Activated T-helper 2 cell treated with anti-CD3 and anti-CD28 coated beads, Interferon-gamma antibody, Interleukin-2, Interleukin-4, amounts not matched to agents 10 μg/mL and 5 μg/mL and 100 μg/mL, durations not matched to agents 14 hours and 24 hours and 36 hours (primary cell): ENCODE measurements at places on chromosomes 1 and 21. TPM values are rescaled to one million over a fixed set of nuclear protein-coding genes. Genes with fewer than 3 reads are reported as not detected.

GRCh38 chr1:186187601-186188000 is 187.5 kb downstream of the TPR start:
- no peaks in the 10 kb centered on the region for H3K36me3 ChIP-seq
- H3K27ac ChIP-seq: peak overlapping the region; percentile 2
- no peak for DNase-seq
- H3K27me3 ChIP-seq: no peaks in the 10 kb centered on the region

GRCh38 chr21:46254208-46254975 is 25.8 kb upstream of the LSS start:
- H3K4me3 ChIP-seq: peak overlapping the region; percentile 18
- DNase-seq: no peak
- H3K27me3 ChIP-seq: no peaks in the 10 kb centered on the region
- peaks cover 86% of the 10 kb centered on the region for H3K36me3 ChIP-seq
- peak overlapping the region; percentile 85 for H3K27ac ChIP-seq

MX2 gene
- 5.3 and 6.1 TPM in 2 replicates for total RNA-seq

ACADM gene
- total RNA-seq: 58.4 and 60.5 TPM in 2 replicates

DFFB gene
- 15.2 and 17.3 TPM in 2 replicates for total RNA-seq

FCRL6 gene
- total RNA-seq: not detected in 2 replicates

- no peaks in the 10 kb centered on the region for H3K27me3 ChIP-seq
- no peaks in the 10 kb centered on the region for H3K4me1 ChIP-seq
Observed at GRCh38 chr1:6126028-6126427, 54.1 kb downstream of the CHD5 start.
